ENCODE measurements at places on chromosomes 6 and 20.

DNA sequence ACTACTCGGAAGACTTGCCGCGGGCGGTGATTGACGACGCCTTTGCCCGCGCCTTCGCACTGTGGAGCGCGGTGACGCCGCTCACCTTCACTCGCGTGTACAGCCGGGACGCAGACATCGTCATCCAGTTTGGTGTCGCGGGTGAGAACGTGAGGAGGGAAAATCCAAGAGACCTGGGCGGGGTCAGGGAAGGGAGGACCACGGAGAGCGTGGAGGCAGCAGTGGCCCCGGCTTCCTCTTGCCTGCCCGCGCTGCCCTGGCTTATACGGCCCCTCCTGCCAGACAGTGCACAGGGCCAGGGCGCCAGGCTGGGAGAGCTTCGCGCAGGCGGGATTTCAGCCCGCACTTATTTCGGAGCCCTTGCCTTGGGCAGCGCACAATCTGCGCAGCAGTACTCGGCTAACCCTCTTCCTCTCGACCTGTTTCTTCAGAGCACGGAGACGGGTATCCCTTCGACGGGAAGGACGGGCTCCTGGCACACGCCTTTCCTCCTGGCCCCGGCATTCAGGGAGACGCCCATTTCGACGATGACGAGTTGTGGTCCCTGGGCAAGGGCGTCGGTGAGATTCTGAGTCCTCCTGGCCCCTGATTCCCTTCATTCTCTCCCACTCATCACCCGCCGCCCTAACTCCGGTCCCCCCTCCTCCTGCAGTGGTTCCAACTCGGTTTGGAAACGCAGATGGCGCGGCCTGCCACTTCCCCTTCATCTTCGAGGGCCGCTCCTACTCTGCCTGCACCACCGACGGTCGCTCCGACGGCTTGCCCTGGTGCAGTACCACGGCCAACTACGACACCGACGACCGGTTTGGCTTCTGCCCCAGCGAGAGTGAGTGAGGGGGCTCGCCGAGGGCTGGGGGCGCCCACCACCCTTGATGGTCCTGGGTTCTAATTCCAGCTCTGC is 2.0 kb downstream of the MMP9 start:
- DNase-seq = peak; percentile 46

- peak; percentile 93 for DNase-seq
Observed at GRCh38 chr20:23643659-23644058, 5.9 kb upstream of the CST3 start.

DNA sequence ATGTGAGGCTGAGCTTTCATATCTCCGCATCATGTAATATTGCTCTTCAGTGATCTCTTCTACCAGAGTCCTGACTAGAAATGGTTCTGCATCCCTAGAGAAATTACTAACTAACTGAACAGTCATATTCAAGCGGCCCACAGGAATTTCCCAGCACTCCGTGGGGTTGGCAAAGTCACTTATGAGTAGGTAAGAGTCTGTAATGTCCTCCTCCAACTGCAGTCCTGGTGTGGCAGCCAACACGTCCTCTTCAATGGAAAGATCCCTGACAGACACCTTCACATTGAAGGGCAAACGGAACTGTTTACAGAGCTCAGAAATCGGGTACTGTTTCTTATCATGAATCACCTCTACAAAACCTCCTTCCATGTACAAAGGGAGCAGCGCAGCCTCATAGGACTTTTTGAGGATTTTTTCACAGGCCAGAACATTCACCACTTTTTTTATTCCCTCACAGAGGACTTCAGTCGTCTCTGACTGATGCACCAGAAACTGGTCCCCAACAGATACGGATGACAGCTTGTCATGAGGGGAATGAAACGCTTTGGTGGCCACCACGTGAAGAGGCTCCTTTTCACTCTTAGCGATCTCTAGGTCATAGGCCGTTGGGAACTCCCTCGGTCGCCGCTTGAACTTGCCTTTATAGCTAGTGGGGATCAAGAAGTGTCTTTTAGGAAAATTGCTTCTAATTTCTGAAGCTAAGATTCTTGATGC is 87.7 kb downstream of the THEMIS start:
- no peak for DNase-seq

GRCh38 chr6:142361779-142362750 is 60.3 kb downstream of the ADGRG6 start:
- no peak for DNase-seq

DNA sequence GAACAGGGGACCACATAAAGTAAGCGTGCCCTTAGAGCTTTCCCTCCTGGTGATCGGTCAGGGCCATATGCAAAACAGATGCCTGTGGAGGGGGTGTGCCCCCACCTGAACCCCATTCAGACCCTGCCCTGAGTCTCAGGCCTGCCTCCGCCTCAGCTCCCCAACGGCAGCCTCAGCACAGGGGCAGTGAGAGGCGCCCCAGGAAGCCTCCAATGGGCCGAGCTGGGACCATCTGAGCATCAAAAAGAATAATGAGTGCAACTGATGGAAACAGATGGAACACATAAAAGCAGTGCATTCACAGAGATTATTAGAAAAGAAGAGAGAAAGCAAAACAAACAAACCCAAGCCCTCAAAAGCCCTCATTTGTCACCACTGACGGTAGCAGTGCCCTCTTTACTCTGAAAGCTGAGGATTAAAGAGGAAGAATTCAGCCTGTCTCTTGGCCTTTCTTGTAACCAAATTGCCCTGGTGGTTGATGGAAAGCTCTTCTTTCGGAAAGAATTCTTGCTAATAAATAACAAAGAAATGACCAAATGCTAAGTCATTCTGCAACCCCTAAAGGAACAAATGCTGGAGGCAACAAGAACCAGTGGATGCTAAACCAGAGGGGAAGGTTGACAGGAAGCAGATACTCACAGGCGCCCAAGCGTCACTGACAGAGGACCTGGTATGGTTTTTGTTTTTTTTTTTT is 6.8 kb downstream of the ADISSP start:
- DNase-seq = no peak

- no peak for DNase-seq
Observed at GRCh38 chr6:160523223-160523622, 140.9 kb downstream of the LPA start.

- DNase-seq = no peak
Observed at GRCh38 chr6:5155906-5156305, 70.8 kb downstream of the PPP1R3G start.

GRCh38 chr6:38195113-38195635 is 375.6 kb downstream of the ZFAND3 start:
- no peak for DNase-seq

DNA sequence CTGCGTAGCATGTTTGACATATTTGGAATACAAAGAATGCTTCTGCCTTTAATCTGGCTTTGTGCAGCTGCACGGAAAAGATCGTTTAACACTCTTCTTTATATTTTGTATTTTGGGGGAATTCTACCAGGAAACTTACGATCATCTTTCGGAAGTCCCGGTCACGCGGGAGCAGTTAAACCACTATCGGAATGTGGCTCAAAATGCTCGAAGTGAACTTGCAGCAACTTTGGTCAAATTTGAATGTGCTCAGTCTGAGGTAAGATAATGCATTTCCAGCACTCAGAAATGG is 42.3 kb downstream of the CCDC170 start:
- DNase-seq = no peak

- no peak for DNase-seq
Observed at GRCh38 chr20:44081476-44081875, 105.5 kb downstream of the JPH2 start.

DNA sequence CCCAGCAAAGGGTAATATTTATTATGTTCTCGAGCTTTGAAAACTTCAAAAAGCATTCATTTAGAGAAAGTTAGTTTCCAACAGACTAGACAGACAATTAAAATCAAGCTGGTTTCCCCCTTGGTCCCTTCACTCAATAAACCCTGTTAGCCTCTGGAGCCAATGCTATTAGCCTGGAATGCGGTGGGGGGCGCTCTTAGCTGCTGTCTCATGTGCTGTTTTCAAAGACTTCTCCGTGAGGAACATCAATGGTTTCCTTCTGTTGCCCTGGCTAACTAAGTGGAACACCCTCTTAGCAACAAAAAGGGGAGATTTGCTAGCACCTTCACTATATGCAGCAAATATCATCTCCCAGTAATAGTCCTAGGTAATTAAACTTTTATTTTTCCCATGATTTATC is 86.4 kb downstream of the LY86 start:
- DNase-seq = no peak

DNA sequence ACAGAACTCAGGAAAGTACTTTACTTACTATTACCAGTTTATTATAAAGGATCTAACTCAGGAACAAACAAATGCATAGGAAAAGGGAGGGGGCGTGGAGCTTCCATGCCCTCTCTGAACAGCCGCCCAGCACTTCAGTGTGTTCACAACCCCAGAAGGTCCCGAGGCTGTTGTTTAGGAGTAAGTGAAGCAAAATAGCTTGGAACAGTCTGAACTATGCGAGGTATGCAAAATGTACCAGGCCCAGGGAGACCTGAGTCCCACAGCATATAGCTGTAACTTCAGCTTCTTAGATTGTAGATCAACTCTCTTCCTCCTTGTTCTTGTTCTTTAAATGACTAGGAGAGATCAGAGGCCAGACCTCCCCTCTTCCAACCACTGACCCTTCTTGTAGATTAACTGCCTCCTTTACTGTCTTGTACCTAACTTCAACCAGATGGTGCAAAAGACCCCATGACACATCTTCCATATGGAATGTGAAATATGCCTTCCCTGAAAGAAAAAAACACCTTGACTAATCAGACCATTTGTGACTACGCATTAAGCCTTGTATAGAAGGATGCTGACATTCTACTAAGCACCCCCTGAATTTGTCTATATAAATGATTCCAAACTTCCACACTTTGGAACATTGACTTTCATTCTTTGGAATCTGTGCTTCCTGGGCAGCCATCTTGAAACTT is 98.8 kb upstream of the SNX9 start:
- no peak for DNase-seq

DNA sequence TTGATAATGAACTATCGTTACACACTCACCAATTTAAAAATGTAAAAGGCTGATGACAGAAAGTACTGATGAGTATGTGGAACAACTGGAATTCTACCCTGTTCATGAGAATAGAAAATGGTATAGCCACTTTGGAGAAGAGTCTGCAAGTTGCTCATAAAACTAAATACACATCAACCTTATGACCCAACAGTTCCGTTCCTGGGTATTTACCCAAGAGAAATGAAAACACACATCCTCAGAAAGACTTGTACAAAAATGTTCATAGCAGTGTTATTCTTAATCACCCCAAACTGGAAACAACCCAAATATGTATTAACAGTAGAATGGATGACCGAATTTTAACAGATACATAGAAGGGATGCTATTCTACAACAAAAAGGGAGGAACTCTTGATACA is 145.7 kb upstream of the LRFN2 start:
- no peak for DNase-seq
